SW 1271 (cell line): ENCODE measurements at places on chromosomes 7 and 10.

DNA sequence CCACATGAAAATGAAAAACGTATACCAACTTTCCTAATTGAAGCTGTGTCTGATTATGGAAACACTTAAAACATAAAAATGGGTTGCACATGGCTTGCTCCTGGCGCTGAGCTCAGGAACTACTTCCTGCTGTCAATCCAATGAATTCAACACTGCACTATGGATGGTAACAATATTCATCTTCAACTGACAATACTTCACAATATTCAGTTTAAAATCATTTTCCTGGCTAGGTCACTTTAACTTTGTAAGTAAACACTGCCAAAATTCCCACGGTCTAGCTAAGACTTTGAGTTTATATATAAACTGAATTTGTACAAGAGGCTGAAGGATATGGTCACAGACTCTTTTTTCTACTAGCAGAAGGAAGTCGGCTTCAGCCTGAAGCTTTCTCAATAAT is 556.9 kb downstream of the TNS3 start:
- no peak for DNase-seq

- no peak for DNase-seq
Observed at GRCh38 chr7:72441791-72442190, 29.7 kb upstream of the CALN1 start.

GRCh38 chr7:2248984-2249694 is 7.1 kb downstream of the NUDT1 start:
- peak; percentile 88 for DNase-seq

- DNase-seq, result no peak
Observed at GRCh38 chr10:78193189-78193588, 159.5 kb downstream of the RPS24 start.

DNA sequence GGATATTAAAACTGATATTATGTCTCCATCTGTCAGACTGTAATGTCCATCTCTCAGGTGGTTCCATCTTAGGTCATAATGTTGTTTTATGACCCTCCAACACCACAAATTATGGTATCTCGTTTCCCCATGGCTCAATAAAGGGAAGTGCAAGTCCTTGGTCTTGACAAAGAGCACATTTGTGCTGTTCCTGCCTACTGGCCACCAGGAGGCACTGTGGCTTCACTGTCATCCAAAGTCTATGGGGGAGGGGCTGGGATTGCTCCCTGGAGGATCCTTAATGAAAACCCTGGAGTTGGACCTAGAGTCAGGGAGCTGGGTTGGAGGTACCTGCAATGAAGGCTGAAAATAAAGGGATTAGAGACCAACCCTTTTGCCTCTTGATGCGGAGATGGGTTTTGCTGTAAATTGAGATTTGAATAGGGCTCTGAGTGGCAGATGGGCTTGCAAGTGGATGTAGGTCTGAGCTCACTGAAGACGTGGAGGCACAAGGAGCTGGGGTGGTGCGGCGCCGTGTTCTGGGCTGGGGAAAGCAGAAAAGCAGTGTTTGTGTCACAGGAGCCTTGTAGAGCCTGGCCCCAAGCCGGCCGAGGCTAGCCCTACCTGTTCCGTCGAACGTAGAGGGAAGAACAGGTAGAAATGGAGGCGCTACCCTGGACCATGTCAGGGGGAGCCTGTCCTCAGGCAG is 180.5 kb upstream of the PRSS58 start:
- DNase-seq, result no peak

GRCh38 chr10:46536781-46537180 is 19.7 kb downstream of the GPRIN2 start:
- DNase-seq, result no peak

DNA sequence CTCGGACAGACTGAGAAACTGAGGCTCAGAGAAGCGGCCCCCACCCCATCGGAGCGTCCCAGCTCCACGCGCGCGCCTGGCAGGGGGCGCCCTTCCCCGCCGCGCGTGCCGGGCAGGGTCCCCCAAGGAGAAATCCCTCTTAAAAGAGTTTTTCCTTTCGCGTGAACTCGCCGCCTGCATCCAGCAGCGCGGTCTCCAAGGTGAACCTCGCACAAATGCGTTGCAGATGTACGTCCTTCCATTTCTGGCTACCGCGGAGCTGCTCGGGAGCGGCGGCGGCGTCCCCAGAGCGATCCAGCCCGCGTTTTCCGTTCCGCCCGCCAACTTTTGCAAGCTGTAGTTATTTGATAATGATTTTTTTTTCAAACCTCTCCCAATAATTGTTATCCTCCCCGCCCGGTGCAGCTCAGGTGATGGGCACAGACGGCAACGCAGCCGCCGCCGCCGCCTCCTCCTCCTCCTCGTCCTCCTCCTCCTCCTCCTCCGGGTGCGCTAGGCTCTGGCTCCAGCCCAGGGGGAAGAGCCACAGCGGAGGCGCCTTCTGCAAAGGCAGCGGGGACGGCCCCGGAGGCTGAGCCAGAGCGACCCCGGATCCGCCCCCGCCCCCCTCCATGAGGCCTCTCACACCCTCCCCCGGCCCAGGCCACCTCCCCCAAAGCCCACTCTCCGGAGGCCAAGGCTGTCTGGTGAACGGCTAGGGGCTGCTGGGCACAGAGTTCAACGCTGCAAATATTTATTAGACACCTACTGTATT is 74.0 kb upstream of the CUX1 start:
- DNase-seq, result peak; percentile 39

DNA sequence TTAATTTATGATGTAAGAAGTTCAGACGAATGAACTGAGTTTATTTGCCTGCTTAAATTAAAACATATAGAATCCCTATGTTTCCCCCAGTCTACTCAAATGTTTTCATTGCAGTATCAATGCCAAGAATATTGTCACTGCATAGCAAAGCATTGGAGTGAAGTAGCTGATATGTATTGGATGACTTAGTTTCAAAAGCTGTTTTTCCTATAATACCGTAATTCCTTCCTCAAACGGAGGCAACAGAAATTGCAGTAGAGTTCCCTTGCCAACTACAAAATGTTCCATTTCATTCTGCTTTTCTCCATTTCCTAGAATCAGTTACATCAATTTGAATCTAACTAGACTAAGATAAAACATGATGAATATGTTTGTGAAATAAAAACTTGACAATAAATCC is 174.1 kb downstream of the CNTNAP2 start:
- DNase-seq, result no peak

DNA sequence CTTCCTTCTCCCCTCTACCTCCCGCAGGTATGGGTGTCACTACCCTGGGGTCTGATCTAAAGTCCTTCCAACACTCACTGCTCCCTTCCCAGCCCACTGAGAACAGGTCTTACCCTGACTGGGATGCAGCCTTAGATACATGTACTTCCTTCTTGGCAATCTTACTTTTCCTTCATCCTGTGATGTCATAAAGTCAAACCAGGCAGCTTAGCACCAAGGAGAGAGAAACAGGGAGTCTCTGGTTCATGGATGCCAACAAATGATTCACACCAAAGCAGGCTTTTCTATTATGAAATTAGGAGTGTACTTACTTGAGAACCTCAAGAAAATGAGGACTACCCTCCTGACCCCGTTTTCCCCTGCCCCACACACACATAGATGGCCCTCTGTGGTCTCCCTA is 111.0 kb upstream of the KMT2E start:
- DNase-seq, result no peak

DNA sequence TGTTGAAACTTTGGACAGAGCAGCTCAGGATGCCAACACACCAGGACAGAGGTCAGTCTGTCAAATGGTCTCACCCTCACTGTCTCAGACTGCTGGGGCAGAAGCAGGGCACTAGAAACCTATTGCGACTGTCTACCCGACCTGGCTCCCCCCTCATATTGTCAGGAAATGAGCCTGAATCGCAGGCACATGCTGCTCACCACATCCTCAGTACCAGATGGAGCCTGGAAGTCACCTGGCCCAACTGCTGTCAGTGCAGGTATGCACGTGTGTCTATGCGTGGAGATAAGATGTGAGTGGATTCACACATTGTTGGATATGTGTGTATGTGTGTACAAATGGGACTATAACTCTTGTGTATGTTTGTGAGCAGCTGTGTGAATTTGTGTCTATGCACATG is 3.2 kb upstream of the CDHR1 start:
- no peak for DNase-seq

DNA sequence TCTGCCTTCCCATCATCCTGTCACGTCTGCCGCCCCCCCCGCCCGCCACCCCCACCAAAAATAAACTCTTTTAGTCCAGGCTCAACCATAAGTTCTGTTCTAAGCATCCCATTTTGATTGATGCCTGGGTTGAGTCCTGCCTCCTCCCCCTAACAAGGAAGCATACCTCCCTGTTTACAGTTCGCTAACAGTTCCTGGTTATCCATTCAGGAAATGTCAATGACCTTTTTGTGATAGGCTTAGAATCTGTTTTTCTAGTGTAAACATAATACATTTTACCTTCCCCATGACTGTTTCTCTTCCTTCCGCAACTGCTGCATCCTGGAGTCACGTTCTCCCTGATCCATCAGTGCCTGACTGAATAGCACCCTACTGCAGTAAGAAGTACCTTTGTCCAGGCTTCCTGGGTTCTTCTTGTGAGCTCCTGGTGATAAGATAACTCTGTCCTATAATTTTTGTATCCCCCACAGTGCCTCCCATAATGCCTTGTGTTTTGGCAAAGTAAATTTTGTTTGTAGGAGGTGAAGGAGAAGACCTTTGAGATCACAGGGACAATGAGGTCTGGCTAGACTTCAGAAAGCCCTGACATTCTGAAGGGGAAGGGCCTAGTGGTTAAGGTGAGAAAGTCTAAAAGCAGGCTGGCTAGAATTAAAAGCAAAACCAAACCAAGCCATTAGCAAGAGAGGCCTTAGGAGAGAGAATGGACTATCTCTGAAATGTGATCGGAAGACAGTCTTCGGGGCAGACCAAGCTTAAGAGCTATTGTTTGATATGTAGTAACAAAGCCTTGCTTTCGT is 7.3 kb downstream of the AGFG2 start:
- DNase-seq, result no peak

DNA sequence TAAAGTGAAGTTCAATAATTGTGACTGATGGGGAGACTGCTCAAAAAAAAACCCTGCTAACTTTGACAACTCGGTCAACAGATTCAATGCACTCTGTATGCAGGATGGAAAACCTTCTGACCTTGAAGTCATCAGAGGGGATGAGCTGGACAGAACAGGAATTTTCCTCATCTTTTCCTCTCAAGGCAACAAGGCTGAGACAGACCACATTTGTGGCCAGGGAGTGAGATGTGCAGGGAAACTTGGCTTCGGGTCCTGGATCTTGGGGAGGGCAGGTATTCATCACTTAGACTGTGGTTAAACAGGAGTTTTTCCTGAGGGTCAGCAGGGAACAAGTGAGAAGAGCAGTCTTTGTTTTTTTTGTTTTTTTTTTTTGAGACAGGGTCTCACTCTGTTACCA is 100.6 kb downstream of the BAMBI start:
- DNase-seq, result no peak

DNA sequence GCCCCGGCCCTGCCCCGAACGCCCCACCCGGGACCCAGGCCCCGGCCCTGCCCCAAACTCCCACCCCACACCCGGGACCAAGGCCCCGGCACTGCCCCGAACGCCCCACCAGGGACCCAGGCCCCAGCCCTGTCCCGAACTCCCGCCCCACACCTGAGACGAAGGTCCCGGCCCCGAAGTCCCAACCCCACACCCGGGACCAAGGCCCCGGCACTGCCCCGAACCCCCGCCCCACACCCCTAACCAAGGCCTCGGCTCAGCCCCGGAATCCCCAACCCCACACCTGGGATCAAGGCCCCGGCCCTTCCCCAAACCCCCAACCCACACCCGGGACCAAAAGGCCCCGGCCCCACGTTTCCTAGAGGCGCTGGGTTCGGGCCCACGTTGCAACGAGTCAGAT is 1.1 kb upstream of the LARP4B start:
- DNase-seq, result no peak

DNA sequence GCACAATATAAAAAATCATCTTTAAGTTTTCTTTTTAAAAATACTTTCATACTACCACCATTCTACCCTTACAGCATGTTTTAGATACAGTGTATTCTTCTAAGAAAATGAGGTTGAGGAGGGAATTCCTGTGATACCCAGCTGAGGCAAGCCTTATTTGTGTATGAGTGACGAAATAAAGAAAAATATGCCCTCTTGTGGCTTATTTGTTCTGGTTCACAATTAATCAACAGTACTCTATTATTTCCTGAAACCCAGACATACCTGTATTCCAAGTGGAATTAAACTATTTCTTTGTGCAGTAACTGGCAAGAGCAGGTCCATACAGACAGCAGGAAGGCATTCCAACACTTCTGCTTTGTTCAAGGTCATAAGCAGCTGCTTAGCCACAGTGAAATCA is 4.5 kb upstream of the SEMA3D start:
- peak; percentile 15 for DNase-seq

DNA sequence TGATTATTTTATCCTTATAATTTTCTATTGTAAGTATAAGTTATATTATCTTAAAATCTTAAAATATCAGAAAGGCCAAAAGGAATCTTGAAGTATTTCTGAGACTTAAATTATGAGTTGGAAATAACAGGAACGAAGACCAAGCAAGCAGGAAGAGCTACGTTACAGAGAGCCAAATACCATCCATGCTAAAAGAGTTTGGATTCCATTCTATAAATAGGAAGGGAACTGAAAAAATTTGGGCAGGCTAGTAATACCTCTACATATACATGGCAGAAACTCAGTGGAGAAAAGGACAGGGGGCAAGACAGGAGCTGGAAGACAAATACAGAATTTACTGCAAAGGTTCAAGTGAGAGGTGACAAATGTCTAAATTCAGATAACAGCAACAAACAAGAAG is 16.7 kb downstream of the ITGB1 start:
- no peak for DNase-seq

DNA sequence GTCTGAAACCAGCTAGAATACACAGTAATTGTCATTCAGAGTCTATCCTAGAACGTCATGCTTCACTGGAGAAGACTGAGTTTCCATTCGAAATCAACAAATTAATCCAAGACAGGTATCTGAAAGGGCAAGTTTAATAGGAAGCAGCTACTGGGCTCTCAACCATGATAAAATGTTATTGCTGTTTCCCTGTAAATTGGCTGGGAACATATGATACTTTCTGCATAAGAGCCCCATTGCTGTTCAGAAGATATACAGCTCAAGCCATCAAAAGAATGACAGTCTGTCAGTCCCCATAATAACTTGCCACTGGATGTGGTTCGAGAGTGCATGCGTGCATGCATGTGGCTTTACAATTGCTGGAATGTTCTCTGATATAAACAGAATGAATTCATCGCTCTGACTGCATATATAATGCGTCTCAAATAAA is 129.0 kb downstream of the HIBADH start:
- DNase-seq, result no peak

DNA sequence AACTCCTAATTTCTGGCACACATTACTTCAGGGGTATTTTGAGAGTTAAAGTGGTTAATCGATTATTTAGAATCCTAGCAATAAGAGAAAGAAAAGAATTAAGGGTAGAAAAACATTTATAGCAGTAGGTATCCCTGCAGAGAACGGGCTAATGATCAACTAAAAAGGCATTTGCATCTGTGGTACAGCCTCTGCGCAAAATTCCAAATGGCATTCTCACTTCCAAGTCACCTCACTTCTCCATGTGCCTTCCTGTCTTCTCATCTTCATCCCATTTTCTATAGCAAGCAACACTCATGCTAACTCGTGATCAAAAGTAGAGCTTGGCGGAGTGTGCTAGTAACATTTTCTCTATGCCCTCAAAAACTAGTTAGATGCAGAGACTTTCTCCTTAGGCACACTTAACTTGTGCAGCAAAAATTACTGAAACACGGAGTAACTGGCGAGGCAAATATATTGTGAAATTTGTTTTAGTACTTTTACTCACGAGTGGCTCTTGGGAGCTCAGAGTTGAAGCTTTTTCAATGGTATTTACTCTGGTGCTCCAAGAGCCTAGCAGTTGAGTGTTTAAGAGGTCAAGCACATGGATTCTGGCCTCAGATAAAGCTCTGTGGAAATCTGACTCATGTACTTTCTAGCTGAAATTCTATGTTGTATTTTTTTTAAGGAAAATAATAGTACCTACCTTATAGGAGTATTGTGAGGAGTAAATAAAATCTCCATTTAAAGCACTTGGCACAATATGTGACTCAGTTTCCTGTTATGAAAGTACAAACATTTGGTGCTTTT is 65.1 kb downstream of the MET start:
- no peak for DNase-seq
